ENCODE measurements at places on chromosomes 4 and X.

- DNase-seq, result no peak
Measured at GRCh38 chr4:60885011-60885410, 315.1 kb upstream of the ADGRL3 start.

DNA sequence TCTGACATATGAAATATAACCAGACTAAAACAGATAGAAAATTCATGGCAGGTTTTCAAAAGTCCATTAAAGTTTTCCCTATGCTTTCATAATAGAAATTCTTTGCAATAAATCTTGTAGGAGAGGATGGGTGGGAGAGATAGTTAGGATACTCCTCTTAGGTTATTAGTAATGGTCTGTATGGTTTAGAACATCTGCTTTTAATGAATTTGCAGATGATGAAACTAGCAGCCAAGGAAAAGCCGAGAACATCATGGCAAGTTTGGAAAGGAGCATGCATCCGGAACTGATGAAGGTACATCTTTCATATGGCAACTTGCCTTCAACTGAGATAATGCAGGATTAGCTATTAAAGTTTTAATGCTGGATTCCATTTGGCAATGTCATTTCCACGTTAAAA is 70.7 kb downstream of the DOCK11 start:
- DNase-seq, result no peak

DNA sequence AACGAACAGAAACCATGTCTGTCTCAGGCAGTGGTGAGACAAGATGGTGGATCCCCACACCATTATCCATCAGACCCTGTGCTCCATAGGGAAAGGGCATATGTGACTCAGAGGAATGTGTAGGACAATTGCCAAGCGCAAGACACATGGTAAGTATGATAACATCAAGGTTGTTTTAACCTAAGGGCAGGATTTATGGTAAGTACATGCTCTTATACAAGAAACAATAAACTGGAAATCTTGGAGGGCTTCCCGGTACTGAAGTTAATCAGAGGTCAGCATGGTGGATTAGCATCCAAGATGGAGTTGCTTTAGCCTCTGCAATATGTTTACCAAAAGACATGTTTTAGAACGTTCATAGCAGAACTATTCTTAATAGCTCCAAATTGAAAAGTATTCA is 355.0 kb downstream of the PPP1R2C start:
- no peak for DNase-seq

DNA sequence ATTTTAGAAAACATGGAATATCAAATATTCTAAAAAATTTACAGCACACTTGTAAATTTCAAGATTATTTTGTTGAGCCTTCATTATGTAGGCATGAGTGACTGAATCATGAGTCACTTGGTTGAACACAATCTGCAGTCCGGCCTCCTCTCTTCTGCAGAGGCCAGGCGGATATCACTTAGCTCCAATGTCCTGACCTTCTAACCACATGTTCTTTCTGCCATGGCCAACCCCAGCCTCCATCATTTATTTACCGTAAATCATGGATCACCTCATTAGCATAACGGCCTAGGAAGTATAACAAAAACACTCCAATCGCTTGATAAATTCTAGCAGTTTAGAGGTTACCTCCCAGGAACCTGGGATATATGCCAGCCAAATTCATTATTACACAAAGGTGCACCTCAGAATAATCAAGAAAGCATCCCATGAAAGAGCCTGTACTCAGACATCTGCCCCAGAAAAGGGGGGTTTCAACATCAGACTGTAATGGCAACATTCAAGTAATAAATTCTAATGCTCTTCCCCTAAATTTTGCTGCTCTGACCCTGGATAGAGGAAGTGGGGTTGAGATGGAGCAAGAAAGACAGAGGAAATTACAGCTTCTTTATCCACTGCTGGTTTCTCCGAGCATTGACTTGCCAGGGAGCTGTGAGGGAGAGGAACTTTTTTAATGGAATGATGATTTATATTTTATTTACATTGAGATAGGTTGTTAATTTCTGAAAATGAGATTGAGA is 2153.6 kb upstream of the AGA start:
- no peak for DNase-seq

GRCh38 chrX:46553935-46554334 is 8.7 kb upstream of the ZNF674 start:
- DNase-seq, result no peak

- DNase-seq, result no peak
Measured at GRCh38 chr4:80036949-80037685, 35.9 kb downstream of the ANTXR2 start.

DNA sequence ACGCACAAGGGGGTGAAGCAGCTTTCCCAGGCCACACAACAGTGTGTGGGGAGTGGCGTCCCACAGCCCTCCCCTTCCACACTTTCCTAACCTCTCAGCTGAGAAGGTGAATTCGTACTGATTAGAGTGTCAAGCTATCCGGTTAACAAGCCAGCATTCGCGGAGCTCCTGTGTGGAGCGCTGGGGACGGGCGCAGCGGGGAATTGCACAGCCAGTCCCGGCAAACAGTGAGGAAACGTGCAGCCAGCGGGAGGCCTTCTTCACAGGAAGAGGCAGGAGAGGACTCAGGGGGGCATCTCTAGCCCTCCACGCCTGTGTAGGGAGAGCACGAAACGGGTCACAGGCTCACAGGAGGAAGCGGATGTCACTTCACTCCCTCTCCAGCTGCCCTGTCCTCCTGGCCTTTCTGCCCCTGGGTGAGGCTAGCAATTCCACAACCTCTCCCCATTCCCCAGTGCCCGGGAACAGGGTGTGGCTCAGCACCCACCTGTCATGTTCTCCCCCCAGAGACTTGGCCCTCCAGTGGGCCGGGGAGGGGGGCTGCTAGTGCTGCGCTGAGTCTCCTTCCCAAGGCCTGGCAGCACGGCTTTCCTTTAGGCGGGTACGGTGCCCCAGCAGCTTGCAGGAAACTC is 117.3 kb downstream of the CPZ start:
- DNase-seq, result no peak

DNA sequence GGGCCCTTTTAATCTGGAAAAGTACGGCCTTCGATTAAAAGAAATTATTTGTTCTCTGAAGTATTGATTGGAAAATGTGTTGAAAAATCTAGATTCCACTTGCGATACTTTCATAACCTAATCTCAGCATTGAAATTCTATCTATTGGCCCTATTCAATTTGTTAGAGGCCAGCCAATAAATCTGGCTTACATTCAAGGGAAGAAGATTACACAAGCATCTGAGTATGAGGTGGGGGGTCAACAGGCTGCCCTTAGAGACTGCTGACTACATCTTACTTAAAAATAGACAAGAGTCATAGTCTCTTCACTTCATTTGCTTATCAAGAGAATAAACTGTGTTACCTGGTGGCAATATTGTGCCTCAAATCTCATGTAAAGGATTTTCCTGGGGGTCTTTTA is 248.0 kb upstream of the KCNIP4 start:
- no peak for DNase-seq
